Activated T-cell treated with anti-CD3 and anti-CD28 coated beads for 1 hour (primary cell): ENCODE measurements at places on chromosomes 6 and 20.

DNA sequence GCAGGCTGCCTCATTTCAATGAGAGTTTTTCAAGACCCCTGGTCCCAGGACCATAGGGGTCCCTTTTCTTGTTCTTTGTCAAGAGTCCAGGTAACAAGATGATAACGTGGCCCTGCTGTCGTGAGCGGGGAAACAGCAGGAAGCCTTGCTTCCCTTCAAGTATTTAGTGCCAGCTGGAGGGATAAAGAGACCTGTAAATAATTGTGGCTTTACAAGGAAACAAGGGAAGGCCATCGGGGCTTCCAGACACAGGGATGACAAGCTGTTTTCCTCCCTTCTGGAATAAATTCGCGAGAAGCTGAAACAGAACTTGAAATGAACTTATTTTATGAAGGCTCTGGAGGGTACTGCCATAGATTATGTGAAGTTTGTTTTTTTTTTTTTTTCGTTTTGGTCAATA, 163.2 kb downstream of the SYNDIG1 start:
- no peak for DNase-seq

DNA sequence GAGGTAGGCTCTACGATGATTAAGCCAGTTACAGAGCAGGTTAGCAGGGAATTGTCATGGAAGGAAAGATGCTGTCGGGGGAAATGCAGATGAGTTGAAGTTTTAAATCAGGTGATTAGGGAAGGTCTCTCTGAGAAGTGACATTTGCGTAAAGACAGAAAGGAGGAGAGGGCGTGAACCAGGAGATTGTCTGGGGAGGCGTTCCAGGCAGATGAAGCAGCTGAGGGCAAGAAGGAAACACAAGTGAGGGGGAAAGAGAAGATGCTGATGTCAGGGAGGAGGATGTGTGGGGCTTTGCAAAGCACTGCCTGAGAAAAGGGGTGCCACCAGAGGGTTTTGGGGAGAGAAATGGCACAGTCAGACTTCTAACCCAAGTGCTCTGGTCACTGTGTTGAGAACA, 2.5 kb upstream of the TMEM14B start:
- DNase-seq = no peak

DNA sequence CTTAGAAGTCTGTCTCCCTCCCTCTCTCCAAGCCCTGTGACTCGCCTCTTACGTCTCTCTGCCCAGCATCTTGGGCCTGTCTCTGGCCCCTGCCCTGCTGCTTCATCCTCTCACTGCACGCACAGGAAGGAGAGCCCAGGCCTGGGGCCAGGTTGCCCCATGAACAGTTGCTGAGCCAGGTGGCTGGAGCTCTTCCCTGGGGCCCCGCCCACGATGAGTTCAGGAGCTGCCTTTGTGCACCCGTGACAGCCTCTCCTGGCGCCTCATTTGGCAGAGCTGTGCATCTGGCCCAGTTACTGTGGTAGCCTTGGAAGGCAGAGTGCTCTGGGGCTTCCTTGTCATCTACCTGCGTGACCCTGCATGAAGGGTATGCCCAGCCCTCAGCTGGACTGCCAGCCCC, 44.5 kb downstream of the SLC52A3 start:
- no peak for DNase-seq

DNA sequence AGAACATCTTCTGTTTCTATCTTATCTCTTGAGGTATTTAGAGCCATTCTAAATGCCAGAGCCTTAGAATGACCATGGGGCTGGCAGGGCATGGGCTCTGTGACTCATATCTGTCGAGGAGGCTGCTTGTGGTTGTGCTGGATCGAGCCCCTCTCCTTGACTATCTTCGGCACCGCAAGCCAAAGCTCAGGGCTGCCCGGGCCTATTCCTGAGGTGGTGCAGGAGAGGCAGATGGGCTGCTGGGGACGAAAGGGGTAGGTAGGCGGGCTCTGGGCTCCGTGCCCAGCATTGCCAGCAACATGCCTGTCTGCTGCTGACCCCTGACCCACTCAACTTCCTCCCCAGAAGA, 89.9 kb downstream of the NOL4L start:
- DNase-seq = no peak

DNA sequence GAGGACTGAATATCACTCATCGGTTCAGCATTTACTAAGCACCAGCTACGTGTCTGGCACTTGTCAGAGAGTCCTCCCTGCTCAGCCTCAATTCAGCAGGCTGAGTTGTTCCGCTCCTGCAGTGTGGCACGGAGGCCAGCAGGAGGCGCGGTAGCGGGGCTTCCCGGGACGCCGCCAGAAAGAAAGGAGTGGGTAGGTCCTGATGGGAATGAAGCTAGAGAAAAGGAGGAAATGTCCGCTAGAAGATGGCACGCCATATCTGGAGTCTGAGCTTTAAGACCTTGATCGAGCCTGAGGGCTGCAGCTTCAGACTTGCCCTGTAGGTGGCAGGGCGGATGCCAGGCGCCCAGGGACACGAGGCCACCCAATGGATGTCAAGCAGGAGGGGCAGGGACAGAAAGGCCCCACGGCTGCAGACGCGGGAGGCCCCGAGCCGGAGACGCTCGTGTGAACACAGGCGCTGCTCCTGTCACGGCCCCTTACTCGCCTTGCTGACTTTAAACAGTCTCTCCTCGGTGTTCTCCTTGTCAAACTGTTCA, 18.7 kb downstream of the SERPINB6 start:
- DNase-seq = peak; percentile 42

GRCh38 chr6:43845646-43846045, 75.6 kb downstream of the VEGFA start:
- DNase-seq = no peak

GRCh38 chr6:145373826-145374225, 361.5 kb downstream of the EPM2A start:
- DNase-seq = no peak

DNA sequence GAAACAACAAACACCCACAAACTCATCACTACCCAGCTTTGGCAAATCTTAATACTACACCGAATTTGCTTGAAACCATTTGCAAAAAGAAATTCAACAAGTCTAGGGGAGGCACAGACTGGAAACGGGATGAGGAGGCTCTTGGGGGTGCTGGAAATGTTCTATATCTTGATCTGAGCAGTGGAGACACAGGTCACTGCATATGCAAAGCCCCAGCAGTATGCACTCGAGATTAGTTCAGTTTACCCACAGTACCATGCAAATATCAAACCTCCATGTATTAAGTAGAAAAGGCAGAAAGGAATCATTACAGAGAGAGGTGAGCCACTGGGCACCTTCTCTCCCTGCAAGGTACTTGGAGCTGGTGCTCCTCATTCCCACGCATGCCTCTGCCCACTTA, 75.9 kb downstream of the PREX1 start:
- no peak for DNase-seq

GRCh38 chr6:79225717-79226599, 8.5 kb downstream of the HMGN3 start:
- DNase-seq = no peak

- DNase-seq = no peak
Observed at GRCh38 chr6:3808759-3809514, 40.2 kb upstream of the FAM50B start.

DNA sequence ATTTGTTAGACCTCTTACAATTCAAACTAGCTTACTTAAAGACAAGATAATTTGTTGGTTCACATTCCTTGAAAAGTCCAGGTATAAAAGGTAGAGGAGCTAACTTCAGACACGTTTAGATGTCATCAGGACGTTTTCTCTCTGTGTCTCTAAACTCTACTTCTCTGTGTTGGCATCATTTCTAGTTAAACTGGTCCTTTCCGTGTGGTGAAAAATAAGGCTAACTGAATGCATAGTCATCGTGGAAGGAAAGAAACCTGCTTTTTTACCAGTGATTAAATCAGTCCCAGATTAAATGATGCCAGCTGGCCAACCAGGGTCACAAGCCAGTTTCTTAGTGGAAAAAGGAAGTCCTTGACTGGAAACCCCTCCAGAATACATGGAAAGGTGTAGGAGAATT, 168.4 kb upstream of the AHI1 start:
- DNase-seq = no peak

GRCh38 chr6:84224251-84224650, 3.2 kb downstream of the CEP162 start:
- no peak for DNase-seq

DNA sequence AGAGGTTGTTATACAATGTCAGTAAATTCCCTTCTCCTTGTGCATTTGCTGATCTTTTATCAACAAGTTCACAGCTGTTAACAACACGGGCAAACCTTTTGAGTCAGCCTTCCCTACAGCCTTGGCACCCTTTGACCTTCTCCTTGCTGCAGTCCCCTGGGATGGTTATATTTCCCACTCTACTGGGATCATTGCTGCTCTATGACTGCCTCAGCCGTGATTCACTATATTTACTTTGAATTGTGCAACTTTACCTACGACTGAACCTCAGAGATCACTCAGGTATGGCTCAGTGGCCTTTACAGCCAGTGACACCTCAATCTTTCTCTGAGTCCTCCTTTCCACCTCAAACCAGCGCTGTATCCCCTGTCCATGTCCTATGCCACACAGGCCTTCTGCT, 1293.3 kb downstream of the EPHA7 start:
- no peak for DNase-seq

DNA sequence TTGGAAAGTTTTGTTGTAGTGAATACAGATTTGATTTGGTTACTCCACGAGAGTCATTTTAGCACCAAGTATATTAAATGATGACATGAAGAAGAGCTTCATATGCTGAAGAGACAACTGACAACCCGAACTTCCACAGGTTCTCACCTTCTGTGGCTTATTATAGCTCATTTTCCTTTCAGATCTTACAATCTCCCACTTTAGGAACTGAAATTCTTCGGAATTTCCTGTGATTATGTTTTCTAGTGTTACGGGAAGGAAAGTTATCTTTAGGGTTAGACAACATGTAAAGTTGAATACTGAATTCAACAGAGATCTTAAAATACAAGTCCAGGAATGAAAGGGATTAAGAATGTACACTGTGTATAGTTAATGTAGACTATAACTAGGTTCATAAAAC, 49.6 kb upstream of the TXNDC5 start:
- DNase-seq = no peak

DNA sequence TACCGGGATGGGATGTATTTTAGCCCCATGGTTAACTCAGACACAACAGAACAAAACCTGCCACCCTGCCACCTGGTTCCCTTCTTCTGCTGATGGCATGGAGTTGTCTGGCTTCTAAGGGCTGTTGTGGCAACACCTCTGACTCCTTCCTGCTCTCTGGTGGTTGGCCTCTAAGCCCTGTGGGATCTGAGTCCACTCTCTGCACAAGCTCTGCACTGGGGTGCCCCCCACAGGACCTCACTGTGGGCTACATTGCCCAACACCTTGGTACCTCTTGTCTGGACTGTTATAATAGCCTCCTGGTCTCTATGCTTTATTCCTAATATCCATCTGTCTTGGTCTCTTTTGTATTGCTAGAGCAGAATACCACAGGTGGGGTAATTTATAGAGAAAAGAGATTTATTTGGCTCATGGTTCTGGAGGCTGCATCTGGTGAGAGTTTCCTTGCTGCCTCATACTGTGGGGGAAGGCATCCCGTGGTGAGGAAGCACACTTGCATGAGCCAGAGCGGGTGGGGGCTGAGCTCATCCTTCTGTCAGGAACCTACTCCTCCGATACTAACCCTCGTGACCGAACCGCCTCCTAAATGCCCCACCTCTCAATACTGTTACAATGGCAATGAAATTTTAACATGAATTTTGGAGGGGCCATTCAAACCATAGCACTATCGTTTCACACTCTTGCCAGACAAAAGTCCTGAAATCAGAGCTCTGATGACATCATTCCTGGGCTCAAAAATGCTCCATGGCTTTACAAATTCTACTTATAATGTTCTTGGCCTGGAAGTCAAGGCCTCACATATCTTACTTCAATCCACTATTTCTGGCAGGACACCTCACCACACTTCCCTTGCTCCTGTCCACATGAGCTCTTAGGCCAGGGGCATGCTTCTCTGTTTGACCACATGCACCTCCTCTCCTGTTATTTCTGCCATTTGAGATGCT, 127.2 kb downstream of the PAX1 start:
- DNase-seq = no peak

DNA sequence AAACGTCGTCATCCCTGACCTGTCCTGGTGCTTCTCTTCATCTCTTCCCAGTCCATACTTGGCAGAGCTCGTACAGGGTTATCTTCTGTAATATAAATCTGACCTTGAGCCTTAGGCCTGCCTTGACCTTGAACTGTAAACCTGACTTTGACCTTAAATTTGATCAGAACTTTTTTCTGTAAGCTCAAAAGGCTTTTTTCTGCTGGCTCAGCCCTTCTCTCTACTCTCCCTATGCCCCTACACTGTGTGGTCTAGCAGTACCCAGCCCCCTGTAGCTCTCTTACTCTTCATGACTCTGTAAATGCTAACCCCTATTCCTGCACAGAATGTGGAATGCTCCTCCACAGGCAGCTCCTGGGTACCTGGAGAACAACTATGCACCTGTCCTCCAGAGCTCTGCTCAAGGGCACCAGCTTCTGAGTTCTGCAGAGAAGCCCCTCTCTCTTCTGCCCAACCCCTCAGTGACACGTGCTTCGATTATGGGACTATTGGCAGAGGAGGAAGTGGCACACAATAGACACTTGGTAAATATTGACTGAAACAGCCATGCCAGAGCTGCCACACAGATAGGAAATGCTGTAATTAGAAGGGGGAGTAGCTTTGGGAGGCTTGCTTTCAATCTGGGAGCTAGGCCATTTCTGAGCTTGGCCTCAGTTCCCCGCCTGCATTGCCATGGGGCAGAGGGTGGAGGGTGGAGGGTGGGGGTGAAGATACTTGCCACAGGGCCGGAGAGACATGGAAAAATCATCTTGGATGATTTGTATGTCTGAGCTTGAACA, 15.4 kb downstream of the SNPH start:
- DNase-seq = no peak

DNA sequence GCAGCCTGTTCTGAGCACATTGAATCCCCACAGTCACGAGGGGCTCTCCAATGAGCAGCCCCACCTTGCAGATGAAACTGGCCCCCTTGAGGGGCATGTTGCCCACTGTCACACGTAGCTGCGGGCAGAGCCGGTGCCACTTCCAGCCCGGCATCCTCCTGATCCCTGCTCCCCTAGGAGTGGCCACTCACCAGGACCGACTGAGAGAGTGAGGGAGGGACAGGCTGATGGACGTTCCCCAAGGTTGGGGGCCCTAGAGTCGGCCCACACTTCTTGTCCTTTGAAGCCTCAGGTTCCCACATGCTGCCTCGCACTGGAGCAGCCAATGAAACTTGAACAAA, 10.5 kb downstream of the ENTPD6 start:
- no peak for DNase-seq
